ENCODE measurements at places on chromosomes 13 and 19.

DNA sequence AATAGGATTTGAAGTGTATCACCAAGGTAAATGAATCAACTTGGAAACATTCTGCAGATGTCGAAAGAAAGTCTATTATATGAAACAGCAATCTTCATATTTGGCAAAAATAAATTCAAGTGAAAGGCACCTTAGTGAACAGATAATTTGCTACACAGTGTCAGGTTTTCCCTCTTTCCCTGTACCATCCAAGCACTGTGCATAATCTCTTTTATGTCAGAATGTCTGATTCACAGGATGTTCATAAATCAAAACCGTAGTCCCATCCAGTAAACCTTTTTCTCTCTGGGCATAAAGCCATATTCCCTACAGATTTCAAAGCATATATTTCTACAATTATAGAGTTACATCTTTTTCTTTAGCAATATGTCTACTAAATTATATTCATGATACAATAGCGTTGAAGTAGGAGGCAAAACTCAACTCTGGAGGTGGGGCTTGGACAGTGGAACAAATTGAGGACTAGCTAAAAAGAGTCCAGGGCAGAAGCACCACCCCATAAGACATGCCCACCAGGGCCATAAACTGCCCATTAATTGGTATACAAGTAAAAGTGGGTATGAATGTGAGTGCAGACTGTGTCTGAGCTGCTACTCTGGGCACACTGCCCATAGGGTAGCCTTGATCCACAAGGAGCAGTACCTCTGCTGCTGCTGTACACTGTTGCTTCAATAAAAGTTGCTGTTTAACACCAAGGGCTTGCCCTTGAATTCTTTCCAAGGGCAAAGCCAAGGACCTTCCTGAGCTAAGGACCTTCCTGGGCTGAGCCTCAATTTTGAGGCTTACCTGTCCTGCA is 72.1 kb upstream of the MYCBP2 start:
- H3K36me3 ChIP-seq = no peaks in the 10 kb centered on the region
- no peaks in the 10 kb centered on the region for H3K27me3 ChIP-seq
- no peak for DNase-seq
- no peak overlapping the region for H3K27ac ChIP-seq
- H3K4me3 ChIP-seq = no peak overlapping the region

DNA sequence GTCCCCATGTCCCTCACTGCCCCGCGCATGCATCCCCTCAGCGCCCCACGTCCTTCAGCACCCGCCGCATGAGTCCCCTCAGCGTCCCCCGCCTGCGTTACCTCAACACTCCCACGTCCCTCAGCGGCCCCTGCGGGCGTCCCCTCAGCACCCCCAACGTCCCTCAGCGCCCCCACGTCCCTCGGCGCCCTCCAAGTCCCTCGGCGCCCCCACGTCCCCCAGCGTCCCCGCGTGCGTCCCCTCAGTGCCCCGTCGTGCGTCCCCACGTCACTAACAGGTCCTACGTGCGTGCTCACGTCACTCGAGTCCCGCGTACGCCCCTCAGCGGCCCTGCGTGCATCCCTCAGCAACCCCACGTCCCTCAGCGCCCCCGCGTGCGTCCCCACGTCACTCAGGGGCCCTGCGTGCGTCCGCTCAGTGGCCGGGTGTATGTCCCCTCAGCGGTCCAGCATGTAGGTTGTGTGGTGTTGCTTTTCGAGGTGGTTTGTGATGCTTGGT is 19.5 kb upstream of the GAS6 start:
- DNase-seq = no peak
- H3K36me3 ChIP-seq = no peaks in the 10 kb centered on the region
- no peak overlapping the region for H3K27ac ChIP-seq

GRCh38 chr19:38250821-38251563 is 5.2 kb downstream of the PPP1R14A start:
- peaks cover 20% of the 10 kb centered on the region for H3K27me3 ChIP-seq
- peaks cover 25% of the 10 kb centered on the region for H3K4me1 ChIP-seq

DNA sequence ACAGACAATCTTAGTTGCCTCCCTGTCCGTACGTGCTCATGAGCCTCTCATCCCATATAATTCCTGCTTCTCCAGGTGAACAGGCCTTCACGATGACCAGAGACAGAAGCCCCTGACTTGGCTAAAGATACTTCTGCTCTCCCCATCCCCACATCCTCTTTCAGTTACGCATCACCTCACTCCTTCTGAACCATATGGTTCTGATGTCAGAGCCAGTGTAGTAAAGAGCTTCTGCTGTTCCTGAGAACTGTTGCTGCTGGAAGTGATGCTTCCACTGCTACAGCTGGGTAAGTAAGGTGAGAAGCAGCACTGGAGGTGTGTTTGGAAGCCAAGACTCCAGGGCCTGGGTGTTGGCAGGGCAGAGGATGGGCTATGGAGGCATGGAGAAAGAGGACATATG is 12.9 kb downstream of the SIGLECL1 start:
- no peaks in the 10 kb centered on the region for H3K4me1 ChIP-seq
- no peak for DNase-seq
- H3K36me3 ChIP-seq = no peaks in the 10 kb centered on the region

- H3K27me3 ChIP-seq = no peaks in the 10 kb centered on the region
- H3K4me1 ChIP-seq = peaks cover 10% of the 10 kb centered on the region
- H3K36me3 ChIP-seq = peaks cover 33% of the 10 kb centered on the region
- no peak for DNase-seq
- H3K4me3 ChIP-seq = no peak overlapping the region
These were observed 7.5 kb upstream of the ILF3 start for GRCh38 chr19:10646456-10647159.

- H3K27ac ChIP-seq = no peak overlapping the region
- no peaks in the 10 kb centered on the region for H3K36me3 ChIP-seq
- H3K4me3 ChIP-seq = no peak overlapping the region
- no peaks in the 10 kb centered on the region for H3K27me3 ChIP-seq
- DNase-seq = no peak
- H3K4me1 ChIP-seq = peaks cover 5% of the 10 kb centered on the region
These were observed 342.4 kb downstream of the KCNRG start for GRCh38 chr13:50357586-50358118.

DNA sequence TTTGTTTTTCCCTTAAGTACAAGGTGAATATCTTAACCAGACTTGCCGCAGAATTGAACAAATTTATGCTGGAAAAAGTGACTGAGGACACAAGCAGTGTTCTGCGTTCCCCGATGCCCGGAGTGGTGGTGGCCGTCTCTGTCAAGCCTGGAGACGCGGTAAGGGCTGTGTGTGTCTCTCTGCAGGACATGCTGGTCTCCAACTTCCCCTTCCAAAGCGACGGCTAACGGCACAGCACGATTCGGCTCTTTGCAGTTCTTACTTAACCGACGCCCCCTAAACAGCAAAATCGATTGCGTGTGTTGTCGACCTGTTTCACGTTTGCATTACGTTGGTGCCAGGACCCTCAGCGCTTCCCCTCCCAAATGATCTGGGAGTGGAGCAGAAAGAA is 73.2 kb downstream of the GGACT start:
- H3K4me3 ChIP-seq = no peak overlapping the region
- no peaks in the 10 kb centered on the region for H3K36me3 ChIP-seq
- no peak for DNase-seq
- no peak overlapping the region for H3K27ac ChIP-seq
- H3K4me1 ChIP-seq = peaks cover 3% of the 10 kb centered on the region

DNA sequence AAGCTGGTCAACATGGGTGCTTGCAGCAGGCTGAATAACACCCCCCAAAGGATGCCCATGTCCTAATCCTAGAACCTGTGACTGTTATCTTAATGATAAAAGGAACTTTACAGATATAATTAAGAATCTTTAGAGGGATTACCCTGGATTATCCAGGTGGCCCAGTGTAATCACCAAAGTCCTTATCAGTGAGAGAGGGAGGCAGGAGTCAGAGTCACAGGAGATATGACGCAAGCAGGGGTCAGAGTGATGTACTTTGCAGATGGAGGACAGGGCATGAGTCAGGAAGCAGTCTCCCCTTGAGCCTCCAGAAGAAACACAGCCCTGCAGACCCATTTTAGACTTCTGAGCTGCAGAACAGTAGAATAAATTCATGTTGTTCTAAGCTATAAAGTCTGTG is 9.8 kb downstream of the ZNF606 start:
- H3K27ac ChIP-seq = no peak overlapping the region
- no peak overlapping the region for H3K4me3 ChIP-seq
- peaks cover 97% of the 10 kb centered on the region for H3K36me3 ChIP-seq
- no peak for DNase-seq
- no peaks in the 10 kb centered on the region for H3K4me1 ChIP-seq

DNA sequence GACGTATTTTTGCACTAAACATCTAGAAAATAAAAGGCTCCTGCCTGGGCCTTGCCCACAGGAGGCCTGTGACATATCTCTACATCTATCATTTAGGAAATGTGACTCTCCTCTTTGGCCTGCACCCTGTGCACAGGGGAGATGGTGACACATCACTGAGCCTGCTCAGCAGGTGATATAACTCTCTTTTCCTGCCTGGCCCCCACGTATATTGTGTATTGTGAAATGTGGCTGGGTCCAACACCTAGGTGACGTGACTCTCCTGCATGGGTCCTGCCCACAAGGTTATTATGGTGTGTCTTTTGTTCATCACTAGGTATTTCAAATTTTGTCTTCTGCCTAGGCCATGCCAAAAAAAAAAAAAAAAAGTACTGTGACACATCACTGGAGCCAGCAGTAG is 61.4 kb upstream of the ZNF724 start:
- H3K4me3 ChIP-seq = no peak overlapping the region
- H3K4me1 ChIP-seq = no peaks in the 10 kb centered on the region
- H3K27me3 ChIP-seq = no peaks in the 10 kb centered on the region

DNA sequence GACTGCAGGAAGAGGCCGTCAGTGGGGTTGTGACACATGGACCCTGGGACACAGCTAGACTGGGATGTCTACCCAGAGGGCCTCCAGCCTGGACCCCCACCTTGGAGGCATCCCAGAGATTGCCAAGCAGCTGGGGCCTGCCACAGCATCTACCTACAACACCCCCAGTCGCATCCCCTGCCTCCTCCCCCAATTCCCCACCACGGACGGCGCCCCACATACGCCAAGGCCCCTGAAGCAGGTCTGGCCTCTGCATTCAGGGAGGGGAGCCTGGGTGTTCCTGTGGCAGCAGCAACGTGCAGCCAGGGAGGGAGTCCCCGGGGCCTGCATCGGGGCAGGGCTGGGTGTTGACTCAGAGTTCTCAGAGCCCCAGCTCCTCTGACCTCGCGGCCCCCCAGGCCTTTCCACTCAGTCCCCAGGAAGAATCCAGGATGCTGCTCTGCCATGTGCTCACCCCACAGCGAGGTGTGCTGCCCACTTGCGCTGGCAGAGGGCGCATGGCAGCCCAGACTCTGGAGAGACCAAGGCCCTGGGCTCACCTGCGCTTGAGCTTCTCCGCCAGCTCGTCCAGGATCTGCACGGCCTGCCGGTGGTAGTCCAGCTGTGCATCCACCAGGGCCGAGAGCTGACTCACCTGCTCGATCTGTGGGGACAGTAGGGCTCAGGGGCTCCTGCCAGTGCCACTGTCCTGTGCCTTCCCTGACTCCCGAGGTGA is 19.6 kb downstream of the MPND start:
- no peaks in the 10 kb centered on the region for H3K27me3 ChIP-seq
- H3K36me3 ChIP-seq = peaks cover 59% of the 10 kb centered on the region
- peak overlapping the region; percentile 46 for H3K27ac ChIP-seq
- H3K4me1 ChIP-seq = peaks cover 5% of the 10 kb centered on the region
- H3K4me3 ChIP-seq = no peak overlapping the region

DNA sequence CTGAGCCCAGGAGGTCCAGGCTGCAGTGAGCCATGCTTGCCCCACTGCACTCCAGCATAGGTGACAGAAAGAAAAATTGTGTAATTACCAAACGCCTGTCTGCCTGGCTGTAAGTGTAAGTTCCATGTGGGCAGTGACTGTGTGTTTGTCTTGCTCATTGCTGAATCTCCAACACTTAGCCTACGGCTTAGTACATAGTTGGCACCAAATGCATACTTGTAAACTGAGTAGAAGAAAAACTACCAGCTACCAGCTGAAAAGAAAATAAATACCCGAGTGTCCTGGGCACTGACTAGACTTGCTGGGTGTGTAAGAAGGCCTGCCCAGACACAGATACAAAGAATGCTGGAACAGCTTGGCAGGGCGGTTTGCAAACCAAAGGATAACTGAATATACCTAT is 2.7 kb upstream of the CEBPG start:
- H3K27me3 ChIP-seq = no peaks in the 10 kb centered on the region
- no peak for DNase-seq
- H3K36me3 ChIP-seq = peaks cover 4% of the 10 kb centered on the region
- H3K27ac ChIP-seq = no peak overlapping the region
- peaks cover 5% of the 10 kb centered on the region for H3K4me1 ChIP-seq

GRCh38 chr13:39835253-39835652 is 179.8 kb downstream of the COG6 start:
- no peaks in the 10 kb centered on the region for H3K36me3 ChIP-seq
- H3K4me1 ChIP-seq = peaks cover 8% of the 10 kb centered on the region
- H3K27me3 ChIP-seq = no peaks in the 10 kb centered on the region

DNA sequence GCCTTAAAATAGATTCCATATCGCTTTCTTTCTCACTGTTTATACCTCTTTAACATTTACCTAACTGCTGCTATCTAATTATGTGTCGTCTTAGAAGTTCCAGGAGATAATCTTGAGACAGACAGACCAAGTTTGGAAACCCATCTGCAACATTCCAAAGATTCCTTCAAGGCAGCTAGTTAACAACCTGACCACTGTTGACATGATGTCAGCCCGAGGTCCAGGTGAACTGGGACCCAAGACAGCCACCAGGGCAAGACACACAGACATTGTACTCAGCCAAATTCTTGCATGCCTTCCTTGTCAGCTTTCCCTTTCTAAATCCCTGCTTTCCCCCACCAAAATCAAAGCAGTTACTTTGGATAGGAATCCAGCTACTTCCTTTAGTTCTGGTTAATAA is 1476.5 kb upstream of the PRR20A start:
- no peaks in the 10 kb centered on the region for H3K36me3 ChIP-seq
- DNase-seq = no peak
- no peak overlapping the region for H3K4me3 ChIP-seq

DNA sequence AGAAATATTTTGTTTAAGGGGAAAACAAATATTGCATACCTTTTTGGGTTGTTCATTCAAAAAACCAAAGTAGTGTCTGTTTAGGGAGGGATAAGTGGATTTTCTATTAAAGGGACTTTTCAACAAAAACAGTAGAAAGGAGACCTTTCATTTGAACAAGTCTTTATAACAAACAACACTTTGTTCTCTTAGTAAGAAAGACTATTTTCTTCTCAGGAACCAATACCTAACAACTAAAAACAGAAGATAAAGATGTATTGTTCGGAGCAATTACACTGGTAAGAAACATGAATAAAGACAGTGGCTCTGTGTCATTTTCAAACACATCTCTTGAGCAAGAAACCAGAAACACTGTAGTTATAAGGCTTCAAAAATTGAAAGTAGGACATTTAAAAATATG is 1610.1 kb upstream of the PCDH20 start:
- peaks cover 2% of the 10 kb centered on the region for H3K4me1 ChIP-seq
- H3K27me3 ChIP-seq = no peaks in the 10 kb centered on the region
- no peak overlapping the region for H3K27ac ChIP-seq
- DNase-seq = no peak

- no peak overlapping the region for H3K27ac ChIP-seq
- no peak for DNase-seq
- H3K36me3 ChIP-seq = peaks cover 2% of the 10 kb centered on the region
- peaks cover 4% of the 10 kb centered on the region for H3K27me3 ChIP-seq
- peaks cover 13% of the 10 kb centered on the region for H3K4me1 ChIP-seq
These were observed 17.7 kb upstream of the SEMA6B start for GRCh38 chr19:4577020-4577782.

GRCh38 chr13:109941951-109942350 is 155.6 kb upstream of the IRS2 start:
- no peak for DNase-seq
- no peaks in the 10 kb centered on the region for H3K36me3 ChIP-seq
- no peak overlapping the region for H3K27ac ChIP-seq
- H3K27me3 ChIP-seq = no peaks in the 10 kb centered on the region

GRCh38 chr13:88958821-88959220 is 1287.7 kb downstream of the SLITRK5 start:
- H3K4me1 ChIP-seq = no peaks in the 10 kb centered on the region
- no peaks in the 10 kb centered on the region for H3K27me3 ChIP-seq
- no peaks in the 10 kb centered on the region for H3K36me3 ChIP-seq
- H3K4me3 ChIP-seq = no peak overlapping the region
- DNase-seq = no peak

Data from neuronal stem cell (in vitro differentiated cells).